ENCODE measurements at places on chromosomes 13 and 19. TPM values are rescaled to one million over a fixed set of nuclear protein-coding genes. Genes with fewer than 3 reads are reported as not detected.

- no peaks in the 10 kb centered on the region for H3K27me3 ChIP-seq
- no peak overlapping the region for H3K4me3 ChIP-seq
- no peak overlapping the region for H3K27ac ChIP-seq
- no peaks in the 10 kb centered on the region for H3K36me3 ChIP-seq
- no peaks in the 10 kb centered on the region for H3K4me1 ChIP-seq
- DNase-seq = no peak
Observed at GRCh38 chr13:111905609-111905945, 161.4 kb upstream of the SOX1 start.

- H3K36me3 ChIP-seq = no peaks in the 10 kb centered on the region
- H3K4me1 ChIP-seq = no peaks in the 10 kb centered on the region
- H3K27ac ChIP-seq = no peak overlapping the region
- H3K4me3 ChIP-seq = no peak overlapping the region
- no peaks in the 10 kb centered on the region for H3K27me3 ChIP-seq
- no peak for DNase-seq
Observed at GRCh38 chr13:36555151-36555986, 118.5 kb upstream of the SERTM1 start.

- no peaks in the 10 kb centered on the region for H3K36me3 ChIP-seq
- H3K27ac ChIP-seq = no peak overlapping the region
- DNase-seq = no peak
- no peaks in the 10 kb centered on the region for H3K4me1 ChIP-seq
Observed at GRCh38 chr13:87094646-87095045, 576.5 kb upstream of the SLITRK5 start.

GRCh38 chr19:12936582-12936981, 1.8 kb upstream of the CALR start:
- no peaks in the 10 kb centered on the region for H3K27me3 ChIP-seq
- H3K36me3 ChIP-seq = peaks cover 14% of the 10 kb centered on the region
- no peak overlapping the region for H3K27ac ChIP-seq

GRCh38 chr19:34265221-34265650, 10.9 kb downstream of the GARRE1 start:
- no peaks in the 10 kb centered on the region for H3K27me3 ChIP-seq
- no peak for DNase-seq
- no peak overlapping the region for H3K27ac ChIP-seq
- no peaks in the 10 kb centered on the region for H3K36me3 ChIP-seq
- peaks cover 3% of the 10 kb centered on the region for H3K4me1 ChIP-seq

GRCh38 chr19:49210108-49210900, 52.7 kb downstream of the TRPM4 start:
- no peaks in the 10 kb centered on the region for H3K4me1 ChIP-seq
- peak; percentile 35 for DNase-seq

DNA sequence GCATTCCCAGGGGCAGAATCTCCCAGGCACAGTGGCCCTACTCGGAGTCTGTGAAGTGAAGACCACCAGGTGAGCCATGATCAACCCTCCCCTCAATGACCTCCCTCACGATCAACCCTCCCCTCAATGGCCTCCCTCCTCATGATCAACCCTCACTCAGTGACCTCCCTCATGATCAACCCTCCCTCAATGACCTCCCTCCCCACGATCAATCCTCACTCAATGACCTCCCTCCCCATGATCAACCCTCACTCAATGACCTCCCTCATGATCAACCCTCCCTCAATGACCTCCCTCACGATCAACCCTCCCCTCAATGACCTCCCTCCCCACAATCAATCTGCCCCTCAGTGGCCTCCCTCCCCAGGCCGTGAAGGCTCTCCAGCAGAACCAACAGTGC, 32.1 kb downstream of the SBNO2 start:
- H3K4me3 ChIP-seq = no peak overlapping the region
- peaks cover 5% of the 10 kb centered on the region for H3K36me3 ChIP-seq
- no peak for DNase-seq
- H3K4me1 ChIP-seq = no peaks in the 10 kb centered on the region
- H3K27ac ChIP-seq = no peak overlapping the region

- no peaks in the 10 kb centered on the region for H3K27me3 ChIP-seq
- H3K36me3 ChIP-seq = no peaks in the 10 kb centered on the region
Observed at GRCh38 chr13:97100821-97101220, 106.5 kb upstream of the OXGR1 start.

DNA sequence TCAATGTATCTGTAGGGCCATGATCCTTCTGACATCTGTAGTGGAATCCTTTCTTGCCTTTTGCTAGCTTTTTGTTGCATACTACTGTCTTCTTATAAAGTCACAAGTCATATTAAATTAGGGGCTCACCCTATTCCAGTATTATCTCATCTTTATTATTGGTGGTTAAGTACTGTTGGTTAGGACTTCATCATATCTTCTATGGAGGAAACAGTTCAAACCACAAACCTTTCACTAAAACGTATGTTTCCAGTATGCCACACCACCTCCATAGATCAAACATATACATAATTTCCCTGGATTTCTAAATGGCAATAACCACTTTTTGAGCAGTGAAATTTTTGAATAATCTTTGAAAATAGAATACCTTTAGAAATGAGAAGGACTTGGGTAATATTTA, 62.8 kb upstream of the PCDH9 start:
- no peak overlapping the region for H3K4me3 ChIP-seq
- no peak for DNase-seq
- H3K4me1 ChIP-seq = no peaks in the 10 kb centered on the region
- no peak overlapping the region for H3K27ac ChIP-seq
- no peaks in the 10 kb centered on the region for H3K36me3 ChIP-seq

DNA sequence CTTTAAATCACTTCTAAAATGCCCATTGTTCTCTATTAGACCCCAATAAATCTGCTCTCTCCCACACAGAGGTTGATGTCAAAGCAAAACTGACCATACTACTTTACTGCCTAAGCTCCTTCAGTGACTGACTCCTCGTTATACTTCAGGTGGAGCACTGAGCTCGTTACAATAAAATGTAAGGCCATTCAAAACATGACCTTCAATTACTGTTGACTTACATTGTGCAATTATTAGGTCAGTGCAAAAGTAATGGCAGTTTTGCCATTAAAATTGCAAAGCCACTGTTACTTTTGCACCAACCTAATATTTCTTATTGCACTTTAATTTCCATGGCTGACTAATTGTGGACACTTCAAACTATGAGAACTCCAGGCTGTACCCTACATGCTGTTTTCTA, 314.9 kb downstream of the MZT1 start:
- H3K27ac ChIP-seq = no peak overlapping the region
- no peaks in the 10 kb centered on the region for H3K36me3 ChIP-seq
- H3K27me3 ChIP-seq = no peaks in the 10 kb centered on the region
- DNase-seq = no peak

Gene IL11
- total RNA-seq = not detected

- no peak overlapping the region for H3K4me3 ChIP-seq
- H3K4me1 ChIP-seq = no peaks in the 10 kb centered on the region
Observed at GRCh38 chr13:94557684-94558235, 38.2 kb downstream of the TGDS start.

DNA sequence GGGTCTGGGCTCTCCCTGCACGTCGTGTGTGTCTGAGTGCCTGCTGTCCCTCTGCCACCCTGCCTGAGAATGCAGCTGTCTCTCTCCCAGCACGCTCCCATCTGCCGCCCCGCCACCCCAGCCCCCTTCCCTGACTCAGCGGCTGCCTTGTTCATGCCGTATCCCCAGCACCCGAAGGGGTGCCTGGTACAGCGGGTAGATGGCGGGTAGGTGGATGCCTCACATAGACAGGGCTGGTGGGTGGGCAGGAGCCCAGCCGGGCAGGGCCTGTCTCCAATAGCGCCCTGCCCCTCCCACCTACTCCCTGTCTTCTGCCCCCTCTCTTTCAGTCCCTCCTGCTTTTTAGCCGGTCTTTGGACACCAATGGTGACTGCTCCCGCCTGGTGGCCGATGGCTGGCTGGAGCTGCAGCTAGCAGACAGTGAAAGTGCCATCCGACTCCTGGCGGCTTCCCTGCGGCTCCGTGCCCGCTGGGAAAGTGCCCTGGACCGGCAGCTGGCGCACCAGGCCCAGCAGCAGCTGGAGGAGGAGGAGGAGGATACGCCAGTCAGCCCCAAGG, 30.3 kb downstream of the DHX34 start:
- no peak for DNase-seq
- no peaks in the 10 kb centered on the region for H3K4me1 ChIP-seq
- no peak overlapping the region for H3K27ac ChIP-seq
- no peaks in the 10 kb centered on the region for H3K27me3 ChIP-seq
- peaks cover 5% of the 10 kb centered on the region for H3K36me3 ChIP-seq

GRCh38 chr13:113749967-113750366, 9.1 kb upstream of the TMEM255B start:
- no peaks in the 10 kb centered on the region for H3K27me3 ChIP-seq
- H3K4me1 ChIP-seq = no peaks in the 10 kb centered on the region
- no peaks in the 10 kb centered on the region for H3K36me3 ChIP-seq
- no peak for DNase-seq

- peaks cover 2% of the 10 kb centered on the region for H3K36me3 ChIP-seq
- H3K4me3 ChIP-seq = no peak overlapping the region
- no peak for DNase-seq
Observed at GRCh38 chr19:23378948-23379347, 16.3 kb downstream of the ZNF91 start.

Gene GET3
- 77.2 TPM for total RNA-seq

DNA sequence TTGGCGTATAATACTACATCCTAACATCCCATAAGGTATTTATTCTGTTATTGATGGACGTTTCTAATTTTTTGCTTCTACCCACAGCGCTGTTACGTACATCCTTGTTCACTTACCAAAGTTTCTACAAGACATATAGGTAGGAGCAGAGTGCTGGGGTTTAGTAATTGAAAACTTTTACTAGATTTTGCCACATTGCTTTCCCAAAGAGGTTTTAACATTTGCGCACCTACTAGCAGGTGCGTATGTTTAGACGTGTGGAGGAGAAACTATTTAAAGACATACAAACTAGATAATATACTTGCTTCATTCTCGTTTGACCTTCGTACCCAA, 559 bp upstream of the RPL21 start:
- DNase-seq = no peak
- peak overlapping the region; percentile 85 for H3K27ac ChIP-seq
- peaks cover 5% of the 10 kb centered on the region for H3K4me1 ChIP-seq
- H3K4me3 ChIP-seq = peak overlapping the region; percentile 85

Gene CRB3
- total RNA-seq = 115 TPM

- H3K27me3 ChIP-seq = no peaks in the 10 kb centered on the region
- H3K27ac ChIP-seq = no peak overlapping the region
- no peaks in the 10 kb centered on the region for H3K4me1 ChIP-seq
- H3K4me3 ChIP-seq = no peak overlapping the region
- no peaks in the 10 kb centered on the region for H3K36me3 ChIP-seq
Observed at GRCh38 chr13:59471106-59471505, 692.6 kb downstream of the DIAPH3 start.

- H3K36me3 ChIP-seq = no peaks in the 10 kb centered on the region
- no peaks in the 10 kb centered on the region for H3K4me1 ChIP-seq
- DNase-seq = peak; percentile 63
- H3K27me3 ChIP-seq = peaks cover 4% of the 10 kb centered on the region
- no peak overlapping the region for H3K27ac ChIP-seq
- peak overlapping the region; percentile 59 for H3K4me3 ChIP-seq
Observed at GRCh38 chr19:1513499-1514294, 878 bp upstream of the ADAMTSL5 start.

GRCh38 chr13:77781808-77782207, 84.3 kb downstream of the SLAIN1 start:
- H3K4me1 ChIP-seq = no peaks in the 10 kb centered on the region
- H3K36me3 ChIP-seq = no peaks in the 10 kb centered on the region
- no peak overlapping the region for H3K27ac ChIP-seq
- DNase-seq = no peak
- no peaks in the 10 kb centered on the region for H3K27me3 ChIP-seq

Gene CUL4A
- 62.6 TPM for total RNA-seq

Gene NLRP12
- total RNA-seq = not detected

- H3K4me1 ChIP-seq = no peaks in the 10 kb centered on the region
- no peak overlapping the region for H3K27ac ChIP-seq
- no peaks in the 10 kb centered on the region for H3K36me3 ChIP-seq
- H3K4me3 ChIP-seq = no peak overlapping the region
Observed at GRCh38 chr13:63107179-63107943, 1691.7 kb upstream of the PCDH20 start.

DNA sequence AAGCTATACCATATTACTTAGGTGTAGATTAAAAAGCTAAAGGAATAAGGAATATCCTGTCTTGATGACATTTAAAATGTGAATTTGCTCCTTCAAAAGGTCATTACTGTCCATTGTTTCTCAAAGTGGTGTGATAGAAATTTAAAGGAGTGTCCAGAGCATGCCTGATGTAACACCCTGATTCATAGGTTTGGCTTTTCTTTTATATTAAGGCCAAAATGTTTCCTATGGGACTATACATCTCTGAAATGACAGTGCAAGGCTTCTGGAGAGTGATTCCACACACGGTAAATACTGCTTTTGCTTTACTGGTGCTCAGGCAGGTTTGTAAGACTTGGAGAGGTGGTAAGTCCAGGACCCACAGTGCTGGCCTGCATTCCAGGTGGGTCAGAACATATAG, 289.9 kb downstream of the RFC3 start:
- no peak for DNase-seq
- H3K27ac ChIP-seq = no peak overlapping the region
- no peaks in the 10 kb centered on the region for H3K36me3 ChIP-seq
- no peaks in the 10 kb centered on the region for H3K27me3 ChIP-seq
- no peak overlapping the region for H3K4me3 ChIP-seq

DNA sequence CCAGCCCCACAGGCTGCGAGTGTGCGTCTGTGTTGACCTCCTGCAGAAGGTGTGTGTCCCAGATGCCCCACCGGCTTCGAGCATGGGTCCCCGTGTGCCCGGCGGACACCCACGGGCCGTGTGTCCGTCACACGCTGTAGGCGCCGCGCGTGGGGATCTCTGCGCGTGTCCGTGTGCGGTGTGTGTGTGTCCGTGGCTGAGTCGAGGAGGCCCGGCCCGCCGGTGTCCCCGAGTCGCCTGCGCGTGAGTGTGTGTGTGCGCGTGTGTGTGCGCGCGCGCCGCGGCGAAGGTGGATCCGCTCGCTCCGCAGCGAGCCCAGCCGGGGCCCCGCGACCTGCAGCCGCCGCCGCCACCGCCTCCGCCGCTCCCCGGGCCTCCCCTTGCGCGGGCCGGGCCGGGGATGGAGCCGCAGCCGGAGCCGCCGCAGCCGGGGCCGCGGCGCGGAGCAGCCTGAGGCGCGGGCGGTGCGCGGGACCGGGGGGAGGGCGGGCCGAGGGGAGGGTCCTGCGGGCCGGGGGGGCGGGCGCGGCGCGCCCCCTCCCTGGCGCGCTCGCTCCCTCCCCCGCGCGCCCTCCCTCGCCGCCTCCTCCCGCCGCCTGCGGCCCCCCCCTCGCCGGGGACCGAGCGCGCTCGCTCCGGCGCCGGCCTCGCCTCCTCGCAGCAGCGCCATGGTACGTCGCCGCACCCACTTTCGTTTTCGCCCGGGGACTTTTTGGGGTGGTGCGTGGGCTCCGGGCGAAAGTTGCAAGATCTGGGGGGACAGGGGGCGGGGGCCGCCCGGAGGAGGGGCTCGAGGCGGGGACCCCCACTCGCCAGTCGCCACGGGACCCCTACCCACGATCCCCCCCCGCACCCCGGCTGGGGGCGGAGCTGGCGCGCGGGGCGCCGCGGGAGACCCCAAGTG, 7.1 kb upstream of the NFIC start:
- peak; percentile 65 for DNase-seq
- H3K4me1 ChIP-seq = peaks cover 7% of the 10 kb centered on the region
- H3K36me3 ChIP-seq = no peaks in the 10 kb centered on the region
- peak overlapping the region; percentile 91 for H3K27ac ChIP-seq

GRCh38 chr13:44271915-44272341, 101.7 kb upstream of the SERP2 start:
- peak overlapping the region; percentile 14 for H3K27ac ChIP-seq
- DNase-seq = no peak
- H3K4me1 ChIP-seq = no peaks in the 10 kb centered on the region
- no peaks in the 10 kb centered on the region for H3K36me3 ChIP-seq
- no peaks in the 10 kb centered on the region for H3K27me3 ChIP-seq

GRCh38 chr13:44652168-44652567, 76.0 kb upstream of the TSC22D1 start:
- no peaks in the 10 kb centered on the region for H3K4me1 ChIP-seq
- no peaks in the 10 kb centered on the region for H3K36me3 ChIP-seq
- DNase-seq = no peak
- H3K27me3 ChIP-seq = no peaks in the 10 kb centered on the region

Gene NTN5
- total RNA-seq = 0.32 TPM

Gene ABCA7
- total RNA-seq = 31.6 TPM
